ENCODE measurements at places on chromosomes 6 and 20. TPM values are rescaled to one million over a fixed set of nuclear protein-coding genes. Genes with fewer than 3 reads are reported as not detected.

Gene MYH7B
- 0.46 TPM for total RNA-seq

GRCh38 chr20:42628683-42629082 is 561.0 kb downstream of the PTPRT start:
- no peak for DNase-seq

DNA sequence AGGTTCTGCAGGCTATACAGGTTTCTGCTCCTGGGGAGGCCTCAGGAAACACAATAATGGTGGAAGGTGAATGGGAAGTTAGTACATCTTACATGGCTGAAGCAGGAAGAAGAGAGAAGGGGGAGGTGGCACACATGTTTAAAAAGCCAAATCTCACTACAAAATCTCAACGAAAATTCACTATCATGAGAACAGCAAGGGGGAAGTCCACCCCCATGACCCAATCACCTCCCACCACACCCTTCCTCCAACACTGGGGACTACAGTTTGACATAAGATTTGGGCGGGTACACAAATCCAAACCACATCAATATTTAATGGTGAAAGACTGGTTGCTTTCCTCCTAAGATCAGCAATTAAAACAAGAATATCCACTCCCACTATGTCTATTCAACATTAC is 13.8 kb upstream of the POLR1H start:
- DNase-seq = no peak

DNA sequence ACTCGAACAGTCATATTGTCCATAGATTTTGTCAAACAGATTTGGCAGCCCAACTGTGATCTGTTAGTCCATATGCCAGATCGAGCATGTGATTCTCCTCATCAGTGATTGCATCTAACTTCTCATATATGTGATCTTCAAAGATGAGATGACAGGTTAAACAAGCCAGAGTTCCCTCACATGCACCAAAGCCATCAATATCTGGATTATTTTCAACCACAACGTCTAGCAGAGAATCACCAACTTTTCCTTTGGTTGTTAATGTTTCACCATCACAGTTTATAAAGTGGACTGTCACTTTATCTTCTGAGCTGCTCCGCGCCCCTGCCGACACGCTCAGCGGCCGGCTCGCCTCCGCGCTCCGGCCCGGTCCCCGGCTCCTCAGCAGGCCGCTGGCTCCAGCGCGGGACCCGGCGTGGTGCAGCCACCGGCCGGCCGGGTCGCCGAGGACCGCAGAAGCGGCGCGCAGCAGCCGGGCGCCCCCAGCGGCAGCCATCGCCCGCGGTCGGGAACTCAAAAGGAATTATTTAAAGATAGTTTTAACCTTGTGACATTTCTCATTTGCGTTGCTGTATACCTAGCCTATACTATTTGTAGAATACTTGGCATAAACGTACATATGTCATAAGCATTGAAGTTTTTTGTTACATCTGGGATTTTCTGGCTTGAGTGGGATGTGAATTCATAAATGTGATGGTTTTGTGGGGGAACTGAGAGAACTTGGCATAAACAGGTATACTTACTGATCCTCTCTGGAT is 40.1 kb upstream of the DYNLRB1 start:
- DNase-seq = peak; percentile 45

DNA sequence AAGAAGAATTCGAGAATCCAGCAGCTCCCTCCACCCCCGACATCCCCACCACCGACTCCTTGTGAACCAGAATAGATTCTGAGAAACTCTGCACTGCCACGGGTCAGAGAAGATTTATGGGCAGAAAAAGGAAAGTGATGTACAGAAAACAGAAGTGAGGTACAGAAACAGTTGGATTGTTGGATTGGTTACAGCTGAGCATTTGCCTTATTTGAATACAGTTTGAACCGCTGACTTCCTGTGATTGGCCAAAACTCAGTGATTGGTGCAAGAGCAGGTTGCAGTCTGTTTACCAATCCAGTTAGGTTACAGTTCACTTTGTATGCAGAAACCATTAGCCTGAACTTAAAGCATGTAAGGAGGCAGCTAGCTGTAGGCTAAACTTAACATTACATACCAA is 131.2 kb upstream of the HDDC2 start:
- no peak for DNase-seq

DNA sequence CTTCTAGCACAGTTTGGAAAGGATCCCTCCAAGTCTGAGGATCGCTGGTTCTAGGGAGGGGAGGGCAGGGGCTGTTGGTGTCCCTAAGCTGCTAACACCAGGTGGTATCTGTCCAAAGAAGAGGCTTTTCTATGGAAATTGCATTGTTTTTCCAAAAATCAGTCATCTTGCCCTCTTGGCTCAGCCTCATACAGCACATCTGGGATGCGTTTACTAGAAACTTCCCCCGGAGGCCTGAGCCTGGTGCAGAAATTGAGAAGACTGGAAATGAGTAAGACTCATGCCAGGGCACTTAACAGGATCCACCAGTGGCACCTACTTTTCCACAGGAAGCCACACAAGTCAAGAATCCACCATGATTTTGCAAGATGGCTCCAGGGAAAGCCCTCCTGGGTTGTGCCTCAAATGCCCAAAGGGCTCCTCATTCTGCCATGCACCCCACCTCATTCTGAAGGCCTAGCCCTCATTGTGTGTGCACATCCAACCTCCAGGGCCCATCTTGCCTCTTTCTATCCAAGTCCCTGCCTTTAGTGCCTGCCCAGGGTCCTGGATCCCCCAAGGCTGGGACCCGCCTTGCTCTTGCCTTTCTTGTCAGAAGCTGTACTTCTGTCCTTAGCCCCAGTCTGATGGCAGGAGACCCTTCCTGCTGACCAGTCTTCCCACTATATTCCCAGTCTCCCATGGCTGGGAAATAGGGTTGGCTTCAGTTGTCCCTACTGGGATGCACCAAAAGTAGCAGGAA is 97.6 kb downstream of the MRPL14 start:
- DNase-seq = no peak

GRCh38 chr20:973785-974194 is 28.3 kb downstream of the RSPO4 start:
- peak; percentile 46 for DNase-seq

Gene RTEL1
- 34.6 TPM for total RNA-seq

GRCh38 chr6:113449051-113449450 is 408.1 kb upstream of the MARCKS start:
- no peak for DNase-seq

- DNase-seq = no peak
These were observed 397.4 kb downstream of the MAFB start for GRCh38 chr20:40291493-40292135.
